ENCODE measurements at places on chromosomes 12 and 14.

DNA sequence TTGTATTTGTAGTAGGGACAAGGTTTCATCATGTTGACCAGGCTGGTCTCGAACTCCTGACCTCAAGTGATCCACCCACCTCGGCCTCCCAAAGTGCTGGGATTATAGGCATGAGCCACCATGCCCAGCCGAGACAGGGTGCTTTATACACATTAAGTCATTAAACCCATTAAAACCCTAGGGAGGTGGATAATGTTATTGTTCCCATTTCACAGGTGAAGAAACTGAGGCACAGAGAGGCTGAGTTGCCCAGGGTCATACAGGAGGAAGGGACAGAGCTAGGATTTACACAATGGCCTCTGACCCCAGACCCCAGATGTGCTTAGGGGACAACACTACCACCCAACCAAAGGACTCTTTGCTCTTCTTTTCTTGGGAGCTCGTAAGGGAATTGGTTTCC, 51.0 kb upstream of the RIN3 start:
- no peak for DNase-seq

- DNase-seq = no peak
Measured at GRCh38 chr12:45286621-45287020, 70.7 kb downstream of the ANO6 start.

DNA sequence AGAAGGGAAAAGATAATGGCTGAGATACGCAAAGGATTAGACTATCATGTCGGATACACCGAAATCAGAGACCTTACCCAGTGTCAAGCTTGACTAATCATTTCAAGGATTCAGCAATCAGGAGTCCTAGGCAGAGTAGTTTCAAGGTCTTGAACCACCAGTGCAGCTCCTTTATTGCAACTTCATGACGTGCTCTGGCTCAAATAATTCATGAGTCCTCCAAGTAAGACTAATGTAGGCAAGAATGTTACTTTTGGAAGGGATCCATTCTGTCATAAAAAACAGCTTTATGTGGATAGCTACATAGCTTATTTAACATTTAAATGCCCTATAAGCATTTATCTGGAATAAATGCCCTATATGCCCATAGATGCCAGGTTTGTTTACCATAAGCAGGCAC, 123.2 kb downstream of the LMO3 start:
- DNase-seq = no peak

DNA sequence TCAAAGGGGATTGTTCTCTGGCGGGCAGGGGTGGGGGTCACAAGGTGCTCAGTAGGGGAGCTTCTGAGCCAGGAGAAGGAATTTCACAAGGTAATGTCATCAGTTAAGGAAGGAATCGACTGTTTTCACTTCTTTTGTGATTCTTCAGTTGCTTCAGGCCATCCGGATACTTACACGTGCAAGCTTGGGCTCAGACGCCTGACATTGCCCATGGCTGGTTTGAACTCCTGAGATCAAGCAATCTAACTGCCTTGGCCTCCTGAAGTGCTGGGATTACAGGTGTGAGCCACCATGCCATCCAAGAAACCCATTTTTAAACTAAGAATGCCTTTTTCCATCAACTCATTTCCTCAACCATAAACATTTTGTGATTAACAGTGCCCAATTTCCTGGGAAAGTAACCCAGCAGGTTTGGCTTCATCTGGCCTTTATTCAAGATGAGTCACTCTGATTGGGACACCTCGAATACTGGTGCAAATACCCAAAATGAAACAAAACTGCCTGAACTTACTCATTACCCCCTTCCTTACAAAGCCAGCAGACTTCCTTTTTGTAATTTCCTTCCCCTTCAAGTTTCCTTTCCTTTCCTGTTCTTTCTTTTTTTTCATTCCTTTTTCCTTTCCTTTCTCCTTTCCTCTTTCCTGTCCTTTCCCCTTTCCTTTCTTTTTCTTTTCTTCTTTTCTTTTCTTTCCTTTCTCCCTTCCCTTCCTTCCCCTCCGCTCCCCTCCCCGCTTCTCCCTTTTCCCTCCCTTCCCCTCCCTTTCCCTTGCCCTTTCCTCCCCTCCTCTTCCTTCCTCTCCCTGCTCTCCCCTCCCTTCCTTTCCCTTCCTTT, 10.2 kb upstream of the RNASE10 start:
- no peak for DNase-seq

DNA sequence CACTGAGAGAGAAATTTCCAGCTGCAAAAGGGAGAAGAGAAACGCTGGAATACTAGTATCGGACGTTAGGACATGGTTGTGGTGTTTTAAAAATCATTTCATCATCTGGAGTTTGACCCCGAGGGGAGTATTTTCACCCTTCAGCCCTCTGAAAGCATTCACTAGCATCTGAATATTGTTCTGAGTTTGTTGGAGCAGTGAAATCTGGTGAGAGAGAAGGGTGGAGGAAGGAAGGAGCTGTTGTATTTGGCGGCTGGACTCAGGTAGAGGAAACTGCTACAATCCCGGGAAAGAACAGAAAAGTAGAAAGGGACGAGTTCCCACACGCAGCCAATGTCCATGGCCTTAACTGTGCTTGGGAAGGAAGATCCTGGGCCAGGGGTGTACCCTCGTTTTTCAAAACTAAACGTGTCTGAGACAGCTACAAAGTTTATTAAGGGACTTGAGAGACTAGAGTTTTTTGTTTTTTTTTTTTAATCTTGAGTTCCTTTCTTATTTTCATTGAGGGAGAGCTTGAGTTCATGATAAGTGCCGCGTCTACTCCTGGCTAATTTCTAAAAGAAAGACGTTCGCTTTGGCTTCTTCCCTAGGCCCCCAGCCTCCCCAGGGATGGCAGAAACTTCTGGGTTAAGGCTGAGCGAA, 896 bp upstream of the CDKN1B start:
- DNase-seq = no peak

- no peak for DNase-seq
Measured at GRCh38 chr12:75712223-75712622, 200.8 kb upstream of the KRR1 start.

- DNase-seq = no peak
Measured at GRCh38 chr14:68250927-68251768, 431.6 kb downstream of the RAD51B start.

DNA sequence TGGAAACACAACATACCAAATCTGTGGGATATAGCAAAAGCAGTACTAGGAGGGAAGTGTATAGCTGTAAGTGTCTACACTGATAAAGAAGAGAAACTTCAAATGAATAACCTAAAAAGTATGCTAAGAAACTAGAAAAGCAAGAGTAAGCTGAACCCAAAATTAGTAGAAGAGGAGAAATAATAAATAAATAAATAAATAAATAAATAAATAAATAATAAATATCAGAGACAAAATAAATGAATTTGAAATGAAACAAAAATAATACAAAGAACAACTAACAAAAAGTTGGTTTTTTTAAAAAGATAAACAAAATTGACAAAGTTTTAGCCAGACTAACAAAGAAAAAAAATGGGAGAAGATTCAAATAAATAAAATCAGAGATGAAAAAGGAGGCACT, 72.7 kb upstream of the TSPAN8 start:
- DNase-seq = no peak

Measured in activated CD8-positive, alpha-beta memory T cell treated with anti-CD3 and anti-CD28 coated beads for 1 hour (primary cell).